ENCODE measurements at places on chromosomes 12 and 14. TPM values are rescaled to one million over a fixed set of nuclear protein-coding genes. Genes with fewer than 3 reads are reported as not detected.

PDZRN4 gene
- 87.2 TPM for total RNA-seq

- no peak for DNase-seq
Measured at GRCh38 chr12:67474934-67475620, 173.5 kb upstream of the DYRK2 start.

- DNase-seq: no peak
Measured at GRCh38 chr14:49970474-49971147, 77.7 kb downstream of the ARF6 start.

DNA sequence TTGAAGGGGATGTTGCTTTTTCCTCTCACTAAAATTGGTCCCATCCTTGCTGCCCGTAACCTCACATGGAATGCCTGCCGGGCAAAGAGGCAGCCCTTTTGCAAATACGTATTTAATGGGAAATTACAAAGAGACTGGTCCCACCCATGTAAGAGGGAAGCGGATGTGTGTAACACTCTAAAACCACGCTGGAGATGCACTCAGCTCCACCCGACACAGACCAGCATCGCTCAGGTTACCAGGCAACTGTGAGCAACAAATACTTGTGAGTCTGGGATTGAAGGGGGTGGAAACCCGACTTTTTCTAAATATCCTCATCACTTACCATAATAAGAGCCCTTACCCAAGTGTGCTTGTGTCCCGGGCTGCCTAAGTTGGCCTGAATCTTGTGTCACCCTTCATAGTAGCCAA, 47.7 kb downstream of the ELK3 start:
- peak; percentile 86 for DNase-seq

ADCK1 gene
- total RNA-seq: 4.6 TPM

DNA sequence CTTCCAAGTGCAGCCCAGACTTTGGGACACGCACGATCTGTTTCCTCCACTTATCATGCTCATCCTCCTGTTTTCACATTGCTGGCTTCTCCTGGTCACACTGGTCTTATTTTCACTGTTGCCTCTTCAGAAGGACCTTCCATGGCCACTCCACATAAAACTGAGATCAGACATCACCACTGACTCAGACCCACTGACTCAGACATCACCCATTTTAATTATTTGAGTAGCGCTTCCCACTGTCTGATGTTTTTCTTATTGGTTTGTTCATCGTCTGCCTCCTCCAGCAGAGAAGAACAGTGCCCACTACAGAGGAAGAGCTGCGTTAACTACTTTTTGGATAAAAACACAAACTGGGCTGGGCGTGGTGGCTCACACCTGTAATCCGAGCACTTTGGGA, 270.5 kb upstream of the PWP1 start:
- no peak for DNase-seq

KLHL33 gene
- total RNA-seq: 0.83 TPM

DNA sequence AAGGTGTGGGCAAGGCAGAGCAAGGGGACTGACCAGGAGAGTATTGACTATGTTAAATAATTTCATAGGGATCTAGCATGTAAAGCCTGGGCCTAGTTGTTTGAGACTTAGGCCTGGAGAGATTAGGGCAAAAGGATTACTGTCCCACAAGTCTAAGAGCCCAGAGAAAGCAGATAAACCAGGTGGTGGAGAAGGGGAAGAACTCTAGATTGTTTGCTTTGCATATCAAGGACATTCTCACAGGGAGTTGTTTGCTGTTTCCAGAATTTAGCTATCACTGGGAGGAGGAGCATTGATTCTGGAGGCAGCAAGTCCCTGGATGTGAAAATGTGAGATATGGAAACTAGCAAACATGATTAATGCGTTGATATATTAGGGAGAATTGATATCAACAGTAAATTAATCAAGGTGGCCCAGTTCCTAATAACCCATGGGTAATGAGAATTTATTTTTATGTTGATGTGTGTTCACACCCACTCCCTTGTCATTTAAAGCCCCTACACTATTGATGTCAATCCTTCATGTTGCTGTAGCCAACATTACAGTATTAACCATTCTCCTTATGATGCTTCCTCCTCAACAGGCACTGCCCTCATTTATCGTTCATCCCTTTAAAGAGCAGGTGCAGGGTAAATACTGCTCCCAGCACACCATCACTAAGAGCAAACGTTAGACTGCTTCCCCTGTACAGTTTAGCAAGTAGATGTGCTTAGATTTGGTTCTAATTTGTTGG, 1666.7 kb upstream of the FLRT2 start:
- DNase-seq: no peak

DNA sequence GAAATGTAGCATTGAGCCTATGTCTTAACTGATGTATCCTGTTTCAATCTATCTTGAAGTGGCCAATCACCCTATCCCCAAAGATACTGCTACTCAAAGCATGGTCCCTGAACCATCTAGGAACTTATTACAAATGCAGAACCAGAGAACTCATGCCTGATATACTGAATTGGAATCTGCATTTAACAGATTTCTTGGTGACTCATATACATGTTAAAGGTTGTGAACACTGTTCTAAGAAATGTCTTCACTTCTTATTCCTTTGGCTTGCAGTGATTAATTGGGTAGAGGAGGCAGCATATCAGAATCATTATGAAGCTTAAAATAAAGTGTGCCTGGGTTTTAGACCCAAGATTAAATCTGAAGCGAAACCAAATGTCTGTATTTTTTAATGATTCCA, 795.6 kb downstream of the DIO2 start:
- DNase-seq: no peak

GRCh38 chr14:61614693-61615092, 80.6 kb upstream of the HIF1A start:
- no peak for DNase-seq

GRCh38 chr14:77459072-77459723, 1.3 kb downstream of the AHSA1 start:
- DNase-seq: no peak

COX8C gene
- total RNA-seq: not detected

- DNase-seq: no peak
Measured at GRCh38 chr14:74713395-74713735, 421 bp downstream of the FCF1 start.

- DNase-seq: no peak
Measured at GRCh38 chr12:65941388-65941787, 117.1 kb downstream of the HMGA2 start.
